ENCODE measurements at places on chromosomes 12 and 14. TPM values are rescaled to one million over a fixed set of nuclear protein-coding genes. Genes with fewer than 3 reads are reported as not detected.

GRCh38 chr12:64674367-64674922 is 64.2 kb downstream of the RASSF3 start:
- no peak for DNase-seq

DNA sequence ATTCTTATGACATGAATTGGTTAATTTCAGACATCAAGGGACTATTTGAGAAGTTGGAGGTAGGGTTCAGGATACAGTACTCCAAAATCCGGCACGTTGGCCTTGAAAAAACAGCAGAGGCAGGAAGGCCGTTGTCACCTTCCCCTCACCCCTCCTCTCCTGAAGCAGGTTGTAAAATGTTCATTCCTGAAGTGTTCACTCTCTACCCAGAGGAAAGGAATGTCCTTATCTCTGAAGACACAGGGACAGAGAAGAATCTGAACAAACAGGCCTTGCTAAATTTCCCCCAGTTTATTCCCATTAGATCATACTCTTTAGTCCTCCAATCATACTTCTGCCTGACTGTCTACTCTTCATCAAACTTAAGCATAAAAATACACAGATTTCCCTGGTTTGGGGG is 313.6 kb downstream of the ZFP36L1 start:
- DNase-seq: no peak

DNA sequence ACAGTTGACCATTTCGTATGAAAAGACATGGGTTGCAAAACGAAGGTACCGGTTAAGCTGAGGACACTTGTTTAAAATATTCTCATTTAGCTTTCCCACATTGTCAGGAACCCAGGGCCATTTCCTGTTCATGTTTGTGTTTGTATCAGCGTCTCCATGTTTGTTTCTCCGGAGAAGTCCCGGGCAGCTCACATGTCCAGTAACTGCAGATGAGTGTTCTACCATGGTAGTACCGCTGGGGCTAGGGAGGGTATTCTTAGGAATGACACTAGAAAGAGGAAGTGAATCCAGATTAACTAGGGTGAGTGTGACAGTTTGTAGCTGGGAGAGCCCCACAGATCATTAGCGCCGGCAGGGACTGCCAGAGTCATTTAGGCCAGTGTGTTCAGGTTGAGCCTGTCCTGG is 50.0 kb upstream of the EVL start:
- no peak for DNase-seq

DNA sequence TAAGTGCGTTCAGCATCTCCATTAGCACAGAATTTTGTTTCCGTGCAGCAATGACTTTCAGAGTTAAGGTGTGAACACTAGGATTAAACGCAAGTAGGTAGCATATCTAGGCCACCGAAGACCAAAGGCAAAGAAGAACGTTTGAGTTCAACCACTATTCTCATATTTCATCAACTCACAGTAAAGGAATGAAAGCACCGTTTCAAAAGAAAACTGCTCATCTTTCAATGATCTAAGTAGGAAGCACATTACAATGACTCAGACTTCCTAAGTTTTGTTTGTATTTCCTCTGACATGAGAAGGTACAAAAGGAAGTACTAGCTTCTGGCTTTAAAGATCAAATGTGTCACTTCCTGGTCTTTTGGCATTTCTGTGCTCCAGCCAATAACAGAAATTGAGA is 57.6 kb downstream of the ACADS start:
- peak; percentile 52 for DNase-seq

DNA sequence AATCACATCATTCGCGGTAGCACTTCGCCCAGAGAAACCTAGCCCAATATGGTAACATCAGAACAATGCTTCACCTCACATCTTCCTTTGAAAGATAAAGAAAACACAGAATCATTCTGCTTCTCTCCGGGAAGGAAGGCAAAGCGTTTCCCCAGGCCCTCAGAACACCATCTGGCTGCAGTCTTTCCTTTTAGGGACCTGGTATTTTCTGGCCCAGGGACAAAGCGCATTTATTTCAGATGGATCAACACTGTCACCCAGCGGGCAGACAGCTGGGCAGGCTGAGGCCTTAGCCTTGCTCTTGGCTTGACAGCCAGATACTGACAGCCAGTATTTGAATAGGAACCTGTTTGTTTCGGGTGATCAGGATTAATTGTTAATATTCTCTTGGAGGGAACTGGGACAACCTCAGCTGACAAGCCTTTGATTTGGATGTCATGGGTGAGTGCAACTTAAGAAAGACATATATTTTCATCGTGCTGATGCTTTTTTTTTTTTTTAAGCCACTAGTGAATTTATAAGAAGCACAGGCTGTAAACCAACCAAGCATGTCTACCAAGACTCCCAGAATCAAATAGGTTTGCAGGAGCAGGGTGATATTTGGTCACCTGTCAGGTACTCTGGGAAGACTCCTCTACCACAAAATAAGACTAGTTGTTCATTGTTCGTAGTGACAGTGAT is 118.9 kb downstream of the VEZT start:
- peak; percentile 57 for DNase-seq

DNA sequence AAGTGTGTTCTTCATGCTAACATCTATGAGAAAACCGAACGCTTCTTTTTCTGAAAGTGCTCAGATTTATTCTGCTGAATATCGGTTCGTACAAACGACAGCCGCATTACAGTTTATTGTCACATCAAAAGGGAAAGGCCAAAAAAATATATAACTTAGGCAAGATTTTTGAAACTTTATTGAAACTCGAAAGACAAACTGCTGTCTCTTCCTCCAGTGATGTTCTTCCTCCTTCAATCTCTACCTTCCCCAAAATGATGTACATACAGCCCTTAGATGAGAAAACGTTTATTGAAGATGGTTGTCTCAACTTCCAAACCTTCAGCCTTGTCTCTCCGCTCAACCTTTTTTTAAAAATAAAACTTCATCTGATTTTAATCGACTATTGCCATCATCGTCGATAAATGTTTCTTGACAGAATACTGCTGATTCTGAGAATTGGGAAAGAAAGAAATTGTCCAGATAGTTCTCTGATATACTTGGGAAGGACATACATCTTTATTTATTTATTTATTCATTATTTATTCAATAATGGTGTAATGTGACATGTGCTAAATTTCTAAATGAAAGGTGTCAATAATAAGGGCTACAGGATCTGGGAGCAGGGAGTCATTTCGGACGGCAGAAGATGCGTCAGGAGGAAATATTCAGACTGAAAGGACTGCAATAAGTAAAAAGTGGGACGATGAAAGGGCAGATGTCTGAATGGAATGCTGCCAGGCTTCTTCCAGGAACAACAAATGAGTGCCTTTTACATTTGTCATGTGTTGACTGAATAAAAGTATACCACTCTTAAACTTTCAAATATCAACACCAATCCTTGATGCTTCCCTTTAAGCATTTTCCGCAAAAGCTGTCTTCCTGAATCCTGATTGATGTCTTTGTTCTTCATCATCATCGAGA is 817 bp upstream of the MDM1 start:
- no peak for DNase-seq

GRCh38 chr14:36279306-36280190 is 40.9 kb downstream of the MBIP start:
- no peak for DNase-seq

DNA sequence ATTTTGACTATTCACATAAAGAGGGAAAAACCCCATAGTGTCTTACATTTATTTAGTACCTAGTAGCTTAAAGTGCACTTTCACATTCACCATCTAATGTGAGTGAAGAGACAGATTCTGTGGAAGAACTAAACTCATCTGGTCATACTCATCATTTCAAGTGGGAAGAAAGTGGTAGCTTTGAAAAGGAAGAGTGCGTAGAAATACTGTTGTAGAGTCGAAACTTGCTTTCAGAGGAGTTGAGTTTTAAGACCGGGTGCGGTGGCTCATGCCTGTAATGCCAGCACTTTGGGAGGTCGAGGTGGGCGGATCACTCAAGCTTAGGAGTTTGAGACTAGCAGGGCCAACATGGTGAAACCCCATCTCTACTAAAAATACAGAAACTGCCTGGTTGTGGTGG is 222.2 kb downstream of the ERC1 start:
- no peak for DNase-seq

DNA sequence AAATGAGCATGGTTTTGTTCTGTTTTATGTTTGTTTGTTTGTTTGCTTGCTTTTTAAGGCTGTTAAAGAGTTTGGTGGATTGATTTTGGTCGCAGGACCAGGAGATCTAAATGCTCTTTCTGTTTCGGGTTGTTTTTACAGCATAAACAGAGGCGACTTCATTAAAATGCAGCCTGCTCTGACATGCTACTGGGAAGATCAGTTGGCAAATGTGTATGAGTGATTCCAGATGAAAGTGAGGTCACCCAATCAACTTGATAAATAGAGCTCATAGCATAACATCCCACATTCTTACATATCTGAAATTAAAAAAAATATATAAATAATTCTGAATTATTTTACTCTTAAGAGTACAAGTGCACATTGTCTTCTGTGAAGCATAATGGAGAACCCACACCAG is 947.7 kb downstream of the GALC start:
- no peak for DNase-seq

The MSI1 gene
- total RNA-seq: not detected

DNA sequence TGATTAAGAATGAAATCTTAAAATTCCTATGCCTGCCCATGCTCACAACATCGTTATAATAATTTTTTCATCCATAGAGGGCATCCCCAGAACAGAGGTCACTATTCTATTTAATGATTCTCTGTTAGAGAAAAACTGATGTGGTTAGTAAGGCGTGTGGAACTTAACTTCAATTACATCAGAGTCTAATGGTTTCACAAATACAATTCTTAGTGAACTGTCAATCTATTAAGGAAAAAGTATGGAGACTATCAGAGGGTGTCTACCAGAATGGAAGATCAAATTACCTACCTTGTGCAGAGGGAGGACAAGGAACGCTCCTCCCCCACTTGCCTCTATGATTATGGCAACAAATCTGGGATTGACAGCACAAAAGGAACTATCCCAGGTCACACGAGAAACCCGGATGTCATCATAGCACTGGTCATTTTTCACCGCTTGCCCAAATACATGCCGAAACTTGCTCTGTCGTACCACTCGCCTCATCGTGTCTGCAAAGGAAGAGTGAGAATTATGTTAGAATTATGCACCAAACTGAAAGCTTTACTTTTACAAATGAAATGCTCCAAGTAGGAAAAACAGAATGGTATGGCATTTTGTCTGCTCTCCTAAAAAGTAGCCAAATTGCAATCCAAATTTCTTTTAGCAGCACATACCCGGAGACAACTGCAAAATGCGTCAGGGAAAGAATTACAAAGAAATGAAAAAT is 30.3 kb downstream of the CORO1C start:
- peak; percentile 96 for DNase-seq

The EIF2S3B gene
- 9.3 TPM for total RNA-seq

The MYO1A gene
- total RNA-seq: 0.42 TPM

The IAPP gene
- not detected for total RNA-seq

DNA sequence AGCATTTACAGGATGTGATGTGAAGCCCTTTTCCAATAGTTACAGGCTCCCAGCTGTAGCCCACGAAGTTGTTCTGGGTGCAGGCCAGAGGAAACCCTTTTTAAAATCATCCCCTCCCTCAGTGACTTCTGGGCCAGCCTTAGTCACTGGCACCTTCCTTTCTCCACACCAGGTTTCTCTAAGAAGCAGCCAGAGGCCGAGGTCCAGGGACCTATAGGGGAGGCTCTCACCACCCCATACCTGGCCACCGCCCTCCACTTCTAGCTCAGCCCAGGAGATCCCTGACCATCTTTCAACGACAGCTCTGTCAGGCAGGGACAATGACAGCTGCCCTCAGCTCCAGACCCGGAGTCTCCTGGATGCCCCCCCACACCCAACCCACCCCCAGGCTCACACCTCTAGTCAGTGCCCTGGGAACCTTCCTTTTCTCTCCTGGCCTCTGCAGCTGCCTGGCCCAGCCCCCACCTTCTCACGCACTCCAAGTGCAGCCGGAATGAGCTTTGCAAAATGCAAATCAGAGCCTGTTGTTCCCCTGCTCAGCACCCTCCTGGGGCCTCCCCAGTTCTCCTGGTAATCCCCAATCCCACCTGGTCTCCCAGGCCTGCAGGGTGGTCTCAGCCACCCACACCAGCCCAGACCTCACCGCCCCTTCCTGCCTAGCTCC is 46.7 kb downstream of the TESC start:
- DNase-seq: no peak

GRCh38 chr14:71665157-71665556 is 267.1 kb upstream of the RGS6 start:
- DNase-seq: peak; percentile 44

GRCh38 chr12:57752668-57753000 is 524 bp upstream of the CDK4 start:
- no peak for DNase-seq

The SMOC1 gene
- 23.6 TPM for total RNA-seq

GRCh38 chr12:52956987-52957386 is 8.1 kb downstream of the KRT18 start:
- no peak for DNase-seq

- no peak for DNase-seq
These were observed 204.2 kb upstream of the PLXNC1 start for GRCh38 chr12:93944201-93944600.

GRCh38 chr12:32398181-32398580 is 1.2 kb upstream of the FGD4 start:
- DNase-seq: no peak

DNA sequence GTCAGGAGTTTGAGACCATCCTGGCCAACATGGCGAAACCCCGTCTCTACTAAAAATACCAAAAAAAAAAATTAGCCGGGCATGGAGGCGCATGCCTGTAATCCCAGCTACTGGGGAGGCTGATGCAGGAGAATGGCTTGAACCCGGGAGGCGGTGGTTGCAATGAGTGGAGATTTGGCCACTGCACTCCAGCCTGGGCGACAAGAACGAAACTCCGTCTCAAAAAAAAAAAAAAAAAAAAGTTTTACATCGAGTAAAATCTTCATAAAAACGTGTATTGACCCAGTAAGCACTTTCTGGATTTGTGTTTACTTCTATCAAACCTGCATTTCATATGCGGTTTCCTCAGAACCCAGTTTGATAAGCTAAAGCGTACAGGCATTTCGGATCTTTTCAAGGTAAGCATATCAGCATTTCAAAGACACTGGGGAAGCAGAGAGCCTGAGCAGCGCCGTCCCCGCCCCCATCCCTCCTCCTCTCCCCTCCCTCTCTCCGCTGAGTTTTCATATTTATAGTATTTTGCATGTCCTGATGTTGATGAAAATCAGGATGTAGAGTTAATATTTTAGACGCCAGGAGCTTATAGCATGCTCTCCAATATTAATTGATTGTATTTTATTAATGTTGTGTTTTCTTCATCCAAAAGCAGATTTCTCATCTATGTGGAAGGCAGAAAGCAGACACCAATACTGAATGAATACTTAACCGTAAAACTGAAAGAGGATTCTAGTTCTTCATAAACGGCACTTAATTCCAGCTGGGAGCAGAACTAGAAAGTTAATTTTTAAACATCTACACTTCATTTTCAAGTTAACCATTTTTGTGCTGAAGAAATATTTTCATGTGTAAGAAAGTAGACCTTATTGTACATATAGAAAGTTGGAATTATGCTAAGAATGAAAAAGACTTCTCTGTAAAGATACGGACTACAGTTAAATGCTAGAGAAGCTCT is 9.2 kb upstream of the HIP1R start:
- no peak for DNase-seq

DNA sequence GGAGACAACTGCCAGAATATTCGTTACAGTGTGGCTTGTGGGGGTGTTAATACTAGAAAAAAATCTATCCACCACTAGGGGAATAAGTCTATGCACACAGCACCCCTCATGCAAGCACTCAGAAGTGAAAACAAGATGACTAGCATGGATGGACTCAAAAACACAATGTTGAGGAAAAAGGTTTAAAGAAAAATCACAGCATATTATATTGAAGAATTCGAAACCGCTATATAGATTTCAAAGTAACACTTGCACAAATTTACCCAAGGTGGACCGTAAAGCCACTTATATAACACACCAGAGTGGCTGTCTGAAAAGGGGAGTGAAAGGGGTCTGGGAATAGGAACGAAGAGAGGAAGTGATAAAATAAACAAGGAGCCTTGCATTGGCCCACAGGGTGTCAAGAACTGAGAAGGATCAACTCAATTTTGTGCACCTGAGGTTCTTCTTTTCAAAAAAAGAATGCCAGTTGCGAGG is 544 bp downstream of the ABCD4 start:
- peak; percentile 49 for DNase-seq

Measured in MCF 10A (cell line).